Hippocampal formation (tissue), 2 donors: ENCODE measurements at places on chromosomes 13 and 19.

GRCh38 chr13:41942462-41943094, 18.3 kb downstream of the VWA8 start:
- DNase-seq, result no peak

GRCh38 chr13:72692884-72693514, 34.4 kb downstream of the MZT1 start:
- DNase-seq, result no peak

DNA sequence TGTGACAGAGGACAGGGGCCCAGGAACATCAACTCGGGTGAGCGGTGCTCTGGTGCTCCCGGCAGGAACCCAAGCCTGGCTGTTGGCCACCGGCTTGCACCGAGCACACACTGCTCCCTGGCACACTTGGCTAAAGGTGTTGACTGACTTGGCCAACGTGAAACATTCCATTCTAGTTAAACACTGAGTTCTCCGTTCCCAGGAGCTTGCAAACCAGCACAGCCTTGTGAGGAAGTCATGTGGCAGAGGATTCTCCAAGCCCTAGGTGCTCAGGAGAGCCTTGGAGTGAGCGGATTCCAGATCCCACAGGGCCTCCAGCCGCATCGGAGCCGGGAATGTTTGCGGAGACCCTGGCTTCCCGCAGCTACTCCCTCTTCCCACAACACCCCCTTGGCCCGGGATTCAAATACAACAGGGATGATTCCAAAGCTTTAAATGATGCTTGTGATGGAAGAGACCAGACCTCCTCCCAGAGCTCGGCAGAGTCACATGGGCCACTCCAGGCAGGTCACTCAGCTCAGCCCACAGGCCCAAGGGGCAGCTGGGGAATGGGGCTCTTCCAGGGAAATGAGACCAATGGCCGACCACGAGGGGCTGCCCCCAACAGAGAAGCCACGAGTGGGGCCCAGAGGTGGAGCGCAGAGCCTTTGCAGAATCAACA, 2.9 kb downstream of the C13orf46 start:
- no peak for DNase-seq

DNA sequence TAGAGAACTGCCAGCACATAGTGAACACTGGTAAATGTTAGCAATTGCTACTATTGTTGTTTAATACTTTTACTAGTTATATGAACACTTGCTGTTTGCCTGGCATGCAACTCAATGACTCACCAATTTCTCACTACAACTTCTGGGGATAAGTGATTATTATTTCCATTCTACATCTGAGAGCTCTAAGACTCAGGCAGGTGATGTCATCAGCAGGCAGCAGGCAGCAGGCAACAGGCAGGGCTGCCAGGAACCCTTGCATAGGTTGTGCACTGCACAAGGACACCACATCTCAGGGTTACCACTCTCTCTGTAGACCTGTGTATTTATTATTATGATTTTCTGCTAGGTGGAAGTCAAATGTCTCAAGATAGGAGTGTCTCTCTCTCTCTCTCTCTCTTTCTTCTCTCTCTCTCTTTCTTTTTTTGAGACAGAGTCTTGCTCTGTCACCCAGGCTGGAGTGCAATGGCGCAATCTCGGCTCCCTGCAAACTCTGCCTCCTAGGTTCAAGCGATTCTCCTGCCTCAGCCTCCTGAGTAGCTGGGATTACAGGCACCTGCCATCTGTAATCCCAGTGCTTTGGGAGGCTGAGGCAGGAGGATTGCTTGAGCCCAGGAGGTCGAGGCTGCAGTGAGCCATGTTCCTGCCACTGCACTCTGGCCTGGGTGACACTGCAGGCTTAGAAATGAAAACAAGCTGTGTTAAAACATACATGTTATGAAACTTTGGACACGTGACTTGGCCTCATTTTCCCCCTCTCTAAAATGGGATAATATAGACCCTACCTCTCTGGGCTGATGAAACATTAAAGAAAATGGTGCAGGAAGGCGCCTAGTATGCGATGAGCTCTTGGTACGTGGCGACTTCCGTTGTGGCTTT, 22.7 kb downstream of the HPN start:
- no peak for DNase-seq

DNA sequence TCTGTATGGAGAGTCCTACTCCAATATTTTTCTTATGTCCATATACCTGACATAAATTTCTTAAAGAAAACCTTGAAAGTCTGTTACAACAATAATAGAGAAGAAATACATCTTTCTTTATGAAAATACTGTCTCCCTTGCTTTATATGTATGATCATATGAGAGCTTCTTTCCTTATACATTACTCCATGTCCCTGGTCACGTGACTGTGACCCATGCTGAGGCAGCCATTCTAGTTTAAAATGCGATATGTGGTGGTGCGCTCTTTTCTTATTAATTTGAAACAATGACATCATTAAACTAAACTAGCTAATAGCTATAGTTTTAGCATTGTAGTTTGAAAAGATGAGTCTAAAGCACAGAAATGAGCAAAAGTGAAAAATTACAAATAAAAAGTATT, 1120.3 kb upstream of the PRR20A start:
- DNase-seq, result no peak

DNA sequence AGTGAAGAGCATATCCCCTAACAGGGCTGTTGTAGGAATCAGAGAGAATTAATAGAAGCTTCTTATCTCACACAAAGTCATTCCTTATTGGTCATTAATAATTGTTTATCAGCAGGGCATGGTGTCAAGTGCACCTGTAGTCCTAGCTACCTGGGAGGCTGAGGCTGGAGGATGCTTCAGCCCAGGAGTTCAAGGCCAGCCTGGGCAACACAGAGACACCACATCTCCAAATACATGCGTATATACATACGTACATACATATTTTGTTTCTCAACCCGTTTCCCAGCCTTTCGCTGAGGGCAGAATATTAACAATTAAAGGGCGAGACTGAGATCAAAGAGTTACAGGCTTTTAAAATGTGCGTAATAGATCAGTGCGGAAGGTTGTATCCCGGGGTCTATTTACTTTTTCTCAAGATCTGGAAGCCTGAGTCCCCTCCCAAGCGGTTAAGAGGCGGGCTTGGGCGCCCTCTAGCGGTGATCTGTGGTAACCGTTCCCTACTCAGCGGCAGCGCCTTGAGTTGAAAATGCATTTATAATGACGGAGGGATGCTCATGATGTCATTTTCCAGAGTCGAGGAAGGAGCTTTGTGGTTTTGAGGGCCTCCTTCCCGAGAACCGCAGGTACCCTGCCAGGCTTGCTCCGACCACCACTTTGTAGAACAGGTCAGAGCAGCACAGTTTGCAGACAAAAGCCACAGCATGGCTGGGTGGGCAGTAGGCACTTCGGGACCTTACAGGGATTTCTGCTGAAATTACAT, 169.6 kb upstream of the GPR12 start:
- DNase-seq, result peak; percentile 70

GRCh38 chr13:41345165-41345913, 34.3 kb downstream of the NAA16 start:
- DNase-seq, result no peak

DNA sequence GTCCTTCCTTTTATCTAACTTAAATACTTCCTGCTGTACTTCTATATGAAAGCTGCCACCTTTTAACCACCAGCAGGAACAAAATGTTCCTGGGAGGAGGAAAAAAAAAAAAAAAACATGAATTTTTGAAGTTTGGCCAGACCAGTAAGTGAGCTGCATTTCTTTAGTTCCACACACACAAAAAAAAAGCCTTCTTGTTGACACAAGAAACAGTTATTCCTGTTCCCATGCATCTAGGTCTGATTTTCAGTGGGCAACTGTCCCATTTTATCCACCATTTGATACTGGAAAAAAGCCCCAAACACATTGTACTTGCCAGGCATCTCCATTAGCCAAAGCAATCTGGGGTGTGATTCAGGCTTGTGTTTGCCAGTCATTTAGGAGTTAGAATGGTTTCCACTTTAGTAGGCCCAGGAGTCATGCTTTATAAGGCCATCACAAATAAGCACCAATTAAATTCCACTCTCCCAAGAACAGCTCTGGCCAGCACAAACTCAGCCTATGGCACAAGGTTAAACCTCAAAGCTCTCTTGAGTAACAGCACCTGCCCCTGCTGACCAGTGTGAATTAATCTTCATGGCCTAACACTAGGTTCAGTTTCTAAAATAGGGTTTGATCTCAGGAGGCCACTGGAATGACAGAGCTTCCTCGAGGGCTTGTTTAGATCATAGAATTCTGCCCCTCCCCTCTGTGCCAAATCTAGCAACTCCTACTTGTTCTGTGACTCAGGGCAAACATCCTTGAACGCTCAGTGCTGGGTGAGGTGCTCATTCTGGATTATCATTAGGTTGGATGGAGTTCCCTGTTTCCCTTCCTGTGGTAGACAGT, 67.1 kb downstream of the NUFIP1 start:
- DNase-seq, result no peak

DNA sequence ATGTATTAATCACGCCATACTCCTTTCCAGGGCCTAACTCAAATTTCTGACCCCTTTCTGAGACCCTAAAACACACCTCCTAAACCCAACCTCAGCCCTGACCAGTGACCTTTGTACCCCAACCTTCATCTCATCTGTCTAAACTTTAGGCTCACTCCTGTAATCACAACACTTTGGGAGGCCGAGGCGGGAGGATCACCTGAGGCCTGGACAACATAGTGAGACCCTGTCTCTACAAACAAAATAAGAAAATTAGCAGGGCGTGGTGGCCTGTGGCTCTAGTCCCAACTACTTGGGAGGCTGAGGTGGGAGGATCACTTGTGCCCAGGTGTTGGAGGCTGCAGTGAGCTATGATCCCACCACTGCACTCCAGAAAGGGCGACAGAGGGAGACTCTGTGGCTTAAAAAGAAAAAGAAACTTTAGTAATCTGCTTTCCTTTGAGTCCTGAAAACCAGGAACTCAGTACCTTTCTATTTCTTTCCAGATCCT, 4.7 kb downstream of the RTN2 start:
- DNase-seq, result no peak

GRCh38 chr13:26599403-26599802, 41.9 kb downstream of the WASF3 start:
- no peak for DNase-seq

DNA sequence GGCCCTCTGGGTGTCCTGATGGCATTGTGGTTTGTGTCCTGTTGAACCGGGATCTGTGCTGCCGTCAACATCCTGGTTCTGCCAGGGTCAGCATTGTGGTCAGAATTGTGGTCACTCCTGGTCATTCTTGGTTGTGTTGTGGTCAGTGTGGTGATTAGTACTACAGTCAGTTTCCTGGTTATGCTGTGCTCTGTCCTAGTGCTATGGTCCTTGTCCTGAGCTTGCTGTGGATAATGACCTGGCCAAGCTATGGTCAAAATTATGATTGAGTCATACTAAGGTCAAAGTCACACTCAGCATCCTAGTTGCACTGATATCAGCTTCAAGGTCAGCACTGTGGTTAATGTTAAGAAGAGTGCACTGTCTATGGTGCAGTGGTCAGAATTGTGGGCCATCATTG, 4.5 kb upstream of the OLFM2 start:
- no peak for DNase-seq

GRCh38 chr13:51240958-51241357, 18.8 kb downstream of the FAM124A start:
- DNase-seq, result no peak

DNA sequence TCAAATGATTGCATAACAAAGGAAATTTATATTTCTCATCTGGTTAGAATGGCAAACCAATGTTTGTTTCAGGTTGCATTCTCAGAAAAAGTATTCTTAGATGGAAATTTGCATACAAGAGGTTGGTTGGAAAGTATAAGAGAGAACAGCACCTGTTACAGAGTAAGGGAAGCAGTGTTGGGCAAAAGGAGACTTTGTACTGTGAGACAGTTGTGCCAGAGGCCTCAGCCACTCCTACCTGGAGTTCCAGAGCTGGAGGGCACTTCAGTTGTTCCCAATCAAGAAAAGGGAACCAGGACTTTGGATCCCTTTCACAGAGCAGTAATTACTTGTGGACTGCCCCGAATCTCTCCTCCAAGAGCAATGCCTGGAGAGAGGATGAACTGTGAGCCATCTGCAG, 81.8 kb downstream of the SPRY2 start:
- DNase-seq, result no peak

- DNase-seq, result no peak
Measured at GRCh38 chr19:1047696-1048147, 7.8 kb downstream of the ABCA7 start.

- no peak for DNase-seq
Measured at GRCh38 chr13:66559093-66559492, 671.0 kb downstream of the PCDH9 start.

DNA sequence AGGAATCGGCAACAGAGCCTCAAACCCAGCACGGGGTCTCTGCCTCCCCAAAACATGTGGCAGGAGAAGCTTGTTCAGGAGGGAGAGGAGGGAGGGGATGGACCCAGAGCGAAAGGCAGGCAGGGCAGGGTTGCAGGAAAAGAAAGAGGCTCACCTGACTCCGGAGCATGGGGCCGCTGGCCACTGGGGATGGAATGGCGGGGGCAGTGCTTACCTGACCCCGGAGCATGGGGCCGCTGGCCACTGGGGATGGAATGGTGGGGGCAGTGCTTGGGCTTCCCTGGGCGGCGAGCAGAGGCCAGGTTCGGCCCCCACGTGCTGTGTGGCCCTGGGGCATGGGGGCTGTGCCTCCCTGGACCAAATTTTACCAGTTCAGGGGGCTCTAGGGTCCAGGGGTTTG, 13.3 kb upstream of the CELF5 start:
- DNase-seq, result no peak

DNA sequence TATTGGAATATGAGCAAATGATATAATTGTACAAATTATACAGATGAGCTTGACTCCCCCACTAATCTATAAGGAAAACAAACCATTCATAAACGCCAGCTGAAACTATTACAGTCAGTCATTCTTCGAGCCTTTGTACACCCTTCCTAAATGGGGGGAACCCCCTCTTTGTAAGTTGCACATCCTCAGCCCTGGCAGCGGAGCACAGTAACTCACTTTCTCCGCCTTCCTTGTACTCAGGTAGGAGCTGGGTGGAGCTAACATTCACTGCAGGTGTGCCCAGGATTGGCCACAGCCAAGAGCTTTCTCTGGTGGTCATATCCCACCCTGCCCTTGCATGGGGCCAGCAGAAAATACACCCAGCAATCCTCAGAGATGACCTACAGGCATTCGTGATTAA, 28.6 kb downstream of the PIN1 start:
- no peak for DNase-seq

- DNase-seq, result no peak
Measured at GRCh38 chr19:10238172-10238783, 7.1 kb upstream of the S1PR2 start.

GRCh38 chr13:77056382-77056781, 29.4 kb upstream of the FBXL3 start:
- peak; percentile 26 for DNase-seq

GRCh38 chr19:5927441-5927821, 13.4 kb downstream of the CAPS start:
- no peak for DNase-seq

- DNase-seq, result no peak
Measured at GRCh38 chr13:33233547-33233946, 52.0 kb downstream of the STARD13 start.

DNA sequence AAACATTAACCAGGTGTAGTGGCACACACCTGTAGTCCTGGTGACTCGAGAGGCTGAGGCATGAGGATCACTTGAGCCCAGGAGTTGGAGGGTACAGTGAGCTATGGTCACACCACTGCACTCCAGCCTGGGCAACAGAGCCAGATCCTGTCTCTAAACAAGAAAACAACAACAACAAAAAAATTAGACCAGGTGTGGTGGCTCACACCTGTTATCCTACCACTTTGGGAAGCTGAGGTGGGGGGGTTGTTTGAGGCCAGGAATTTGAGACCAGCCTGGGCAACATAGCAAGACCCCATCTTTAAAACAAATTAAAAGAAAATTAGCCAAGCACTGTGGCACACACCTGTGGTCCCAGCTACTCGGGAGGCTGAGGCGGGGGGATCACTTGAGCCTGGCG, 20.8 kb upstream of the PTPRS start:
- no peak for DNase-seq
